ENCODE measurements at places on chromosomes 16 and 17.

DNA sequence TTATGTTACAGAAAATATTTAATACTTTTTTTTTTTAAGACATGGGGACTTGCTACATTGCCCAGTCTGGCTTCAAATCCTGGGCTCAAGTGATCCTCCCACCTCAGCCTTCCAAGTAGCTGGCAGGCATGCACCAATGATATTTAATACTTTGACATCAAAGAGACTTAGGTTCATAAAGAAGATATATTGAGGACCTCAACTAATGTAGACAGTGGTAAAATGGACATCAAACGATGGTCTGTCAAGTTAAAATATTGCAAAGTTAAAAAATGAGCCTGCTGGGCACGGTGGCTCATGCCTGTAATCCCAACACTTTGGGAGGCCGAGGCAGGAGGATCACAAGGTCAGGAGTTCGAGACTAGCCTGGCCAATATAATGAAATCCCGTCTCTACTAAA is 8.7 kb downstream of the TEFM start:
- no peak for DNase-seq

DNA sequence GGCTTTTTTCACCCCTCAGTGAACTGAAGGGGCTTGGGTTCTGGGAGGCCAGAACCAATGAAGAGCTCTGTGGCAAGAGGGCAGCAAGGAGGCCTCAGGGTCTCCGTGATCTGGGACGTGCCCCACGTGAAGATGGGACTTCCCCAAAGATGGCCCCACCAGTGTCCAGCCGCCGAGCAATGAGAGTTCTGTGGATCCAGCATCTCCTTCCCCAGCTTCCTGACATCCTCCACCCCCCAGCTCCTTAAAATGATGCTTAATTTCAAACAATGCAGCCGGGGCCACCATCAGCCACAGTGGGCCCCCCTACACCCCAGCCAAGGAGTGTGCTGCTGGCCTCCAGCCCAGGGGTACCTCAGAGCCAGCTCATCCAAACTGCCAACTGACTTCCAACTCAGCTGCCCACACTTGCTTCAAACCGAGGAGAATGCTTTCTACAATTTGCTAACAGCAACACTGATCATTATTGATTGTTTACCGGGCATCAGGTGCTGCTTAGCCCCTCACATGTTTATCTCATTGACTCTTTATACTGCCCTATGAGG is 5.9 kb upstream of the SPPL2C start:
- no peak for DNase-seq

DNA sequence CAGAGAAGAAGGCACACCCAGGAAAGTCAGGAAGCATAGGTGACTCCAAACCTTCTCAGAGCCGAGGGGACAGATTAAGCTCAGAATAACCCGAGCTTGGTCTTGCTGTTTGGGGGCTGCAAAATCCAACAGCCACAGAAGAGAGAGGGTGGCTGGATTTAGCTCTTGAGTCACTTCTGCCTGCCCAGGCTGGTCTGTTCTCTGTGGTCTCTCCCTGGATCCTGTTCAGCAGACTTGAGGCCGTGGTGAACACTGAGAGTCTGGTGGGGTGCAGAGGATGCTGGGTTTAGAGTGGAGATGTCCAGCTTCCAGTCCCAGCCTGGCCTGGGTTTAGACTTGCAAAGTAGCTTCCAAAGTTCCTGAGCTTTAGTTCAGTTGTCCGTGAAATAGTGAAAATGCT is 8.8 kb downstream of the SLC26A11 start:
- DNase-seq, result no peak

DNA sequence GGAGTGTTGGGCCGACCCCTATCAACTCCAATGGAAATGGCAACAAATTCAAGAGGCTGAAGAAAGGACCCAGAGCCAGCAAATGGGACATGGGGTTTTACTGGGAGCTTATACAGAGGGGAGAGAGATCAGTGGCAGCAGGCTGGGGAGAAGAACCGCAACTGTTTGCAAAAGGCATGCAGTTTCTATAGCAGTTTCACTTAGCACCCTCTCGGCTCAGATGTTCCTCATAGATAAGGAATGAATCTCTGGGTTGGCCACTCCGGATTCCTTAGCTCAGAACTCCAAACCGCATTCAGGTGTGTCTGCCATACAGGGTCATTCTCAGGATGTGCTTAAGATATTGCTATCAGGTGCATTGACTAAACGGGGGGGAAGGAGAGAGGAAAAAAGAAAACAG is 71.1 kb upstream of the RPL38 start:
- no peak for DNase-seq

DNA sequence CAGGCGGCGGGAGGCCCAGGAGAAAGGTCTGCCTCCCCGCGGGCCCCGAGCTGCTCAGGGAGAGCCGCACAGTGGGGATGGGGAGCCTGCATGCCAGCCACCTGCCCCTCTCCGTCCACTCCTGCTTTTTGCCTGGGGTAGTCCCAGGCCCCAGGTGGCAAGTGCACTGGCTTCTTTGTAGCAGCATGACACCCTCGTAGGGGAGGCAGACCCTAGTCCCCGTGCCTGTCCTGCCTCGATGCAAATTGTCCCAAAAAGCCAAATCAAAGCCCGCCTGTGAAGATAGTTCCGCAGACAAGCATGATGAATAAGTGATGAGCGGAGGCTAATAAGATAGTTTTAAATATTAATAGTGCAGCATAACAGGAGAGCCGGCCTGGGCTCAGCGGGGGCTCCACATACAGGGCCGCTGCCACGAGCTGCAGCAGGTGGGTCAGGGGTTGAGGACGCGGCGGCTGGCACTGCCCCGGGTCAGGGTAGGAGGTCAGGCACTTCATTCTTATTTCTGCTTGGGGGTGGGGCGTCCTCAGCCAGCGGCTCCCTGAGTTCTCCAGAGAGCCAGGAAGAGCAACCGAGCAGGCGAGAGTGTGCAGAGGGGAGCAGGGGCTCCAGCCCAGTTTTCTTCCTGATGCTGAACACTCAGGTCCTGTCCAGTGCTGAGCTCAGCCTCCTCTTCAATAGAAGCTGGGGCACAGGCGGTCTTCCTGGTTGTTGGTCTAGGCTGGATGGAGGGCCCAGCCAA is 26.8 kb downstream of the GINS2 start:
- DNase-seq, result no peak

- no peak for DNase-seq
These were observed 424.6 kb upstream of the C16orf82 start for GRCh38 chr16:26642047-26642664.

GRCh38 chr17:14739656-14740431 is 439.0 kb downstream of the HS3ST3B1 start:
- no peak for DNase-seq

DNA sequence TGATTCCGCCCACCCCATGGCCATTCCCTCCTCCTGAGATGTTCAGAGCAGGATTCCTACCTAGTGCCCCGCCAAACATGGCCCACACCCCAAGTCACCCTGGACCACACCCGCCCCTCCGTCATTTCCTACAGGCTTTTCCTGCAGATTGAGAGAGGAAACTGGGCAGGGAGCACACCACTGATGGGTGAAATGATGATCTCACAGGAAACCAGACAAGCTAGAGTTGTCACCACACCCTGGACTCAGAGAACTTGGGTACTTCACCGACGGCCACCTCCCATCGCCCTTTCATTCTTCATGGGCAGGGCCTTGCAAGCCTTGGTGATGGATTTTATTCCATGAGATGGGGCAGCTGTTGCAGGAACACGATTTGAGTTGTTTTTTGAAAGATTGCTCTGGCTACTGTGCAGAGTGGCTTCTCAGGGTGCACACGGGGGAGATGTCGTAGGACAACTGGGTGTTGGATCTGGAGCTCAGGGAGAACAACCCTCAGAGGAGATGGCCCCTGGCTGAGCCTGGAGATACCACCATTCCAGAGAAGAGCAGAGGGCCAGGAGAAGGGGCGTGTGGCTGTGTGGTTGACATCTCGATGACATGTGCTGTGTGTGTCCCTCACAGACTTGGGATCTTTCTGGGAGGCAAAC is 7.4 kb upstream of the B9D1 start:
- DNase-seq, result no peak

GRCh38 chr17:31492880-31493655 is 101.6 kb downstream of the RAB11FIP4 start:
- DNase-seq, result no peak

- DNase-seq, result no peak
These were observed 31.0 kb downstream of the POLR3E start for GRCh38 chr16:22328081-22328725.

GRCh38 chr16:67697422-67698185 is 21.5 kb downstream of the GFOD2 start:
- no peak for DNase-seq

GRCh38 chr17:20228410-20228809 is 219.3 kb downstream of the SPECC1 start:
- DNase-seq, result no peak

DNA sequence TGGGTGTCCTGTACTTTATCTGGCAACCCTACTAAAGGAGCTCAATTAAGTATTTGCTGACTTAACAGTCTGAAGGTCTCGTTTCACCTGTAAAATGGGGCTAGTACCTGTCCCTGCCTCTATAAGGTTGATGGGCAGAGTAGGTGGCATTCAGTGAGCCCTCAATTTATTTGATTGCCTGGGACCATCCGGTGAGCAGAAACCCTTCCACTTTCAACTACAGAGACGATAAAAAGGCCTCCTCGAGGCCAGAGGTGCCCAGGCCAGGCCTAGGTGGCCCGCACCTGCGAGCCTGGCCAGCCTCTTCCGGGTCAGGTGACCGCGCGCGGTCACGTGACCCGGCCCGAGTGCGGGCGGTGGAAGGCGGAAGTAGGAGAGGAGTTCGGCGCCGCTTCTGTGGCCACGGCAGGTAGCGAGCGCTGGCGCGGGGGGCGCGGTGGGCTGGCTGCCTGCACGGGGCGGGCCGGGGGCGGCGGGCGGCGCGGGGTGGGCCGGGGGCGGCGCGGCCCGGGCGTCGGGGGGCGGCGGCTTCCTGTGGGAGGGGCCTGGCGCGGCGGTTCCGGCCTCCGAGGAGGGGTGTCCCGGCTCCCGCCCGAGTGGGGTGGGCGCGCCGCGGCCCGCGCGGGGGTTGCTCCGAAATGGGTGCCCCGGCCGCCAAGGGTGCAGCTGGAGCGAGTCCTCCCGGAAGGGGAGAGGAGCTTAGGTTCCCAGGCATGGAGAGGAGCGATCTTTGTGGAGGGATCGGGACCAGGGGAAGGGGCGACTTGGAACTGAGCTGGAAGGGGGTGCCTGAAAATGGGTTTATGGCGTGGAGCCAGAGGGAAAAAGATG is at the start of gene WWP2:
WWP2 (plus strand) TSS at position 350 of the 831 bp plus-strand sequence. CDS start 24,679 bp downstream, outside the sequence.
- DNase-seq, result peak; percentile 47

GRCh38 chr17:48492401-48493298 is 38.2 kb downstream of the HOXB1 start:
- DNase-seq, result peak; percentile 40

DNA sequence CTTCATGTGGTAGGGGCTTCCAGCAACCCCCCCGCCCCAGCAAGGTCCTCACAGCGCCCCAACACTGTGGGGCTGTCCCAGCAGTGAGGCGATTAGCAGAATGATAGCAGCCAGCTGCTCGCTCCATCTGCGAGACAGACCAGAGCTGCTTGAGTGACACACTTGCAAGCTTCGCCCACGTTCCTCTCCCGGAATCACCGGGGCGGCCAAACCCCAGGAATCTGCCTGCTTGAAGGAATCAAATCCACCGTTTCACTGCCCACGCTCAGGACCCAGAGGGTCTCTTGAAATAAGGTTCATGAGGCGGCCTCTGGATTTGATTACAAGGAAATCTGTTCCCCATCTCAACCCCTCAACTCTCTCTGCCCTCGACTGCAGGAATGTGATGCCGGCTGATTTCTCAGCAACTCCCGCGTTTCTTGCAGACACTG is 356.0 kb downstream of the C16orf95 start:
- no peak for DNase-seq

- no peak for DNase-seq
These were observed 19.3 kb upstream of the ITGA3 start for GRCh38 chr17:50036455-50037261.

GRCh38 chr17:29578626-29579485 is 10.4 kb downstream of the TP53I13 start:
- DNase-seq, result no peak

DNA sequence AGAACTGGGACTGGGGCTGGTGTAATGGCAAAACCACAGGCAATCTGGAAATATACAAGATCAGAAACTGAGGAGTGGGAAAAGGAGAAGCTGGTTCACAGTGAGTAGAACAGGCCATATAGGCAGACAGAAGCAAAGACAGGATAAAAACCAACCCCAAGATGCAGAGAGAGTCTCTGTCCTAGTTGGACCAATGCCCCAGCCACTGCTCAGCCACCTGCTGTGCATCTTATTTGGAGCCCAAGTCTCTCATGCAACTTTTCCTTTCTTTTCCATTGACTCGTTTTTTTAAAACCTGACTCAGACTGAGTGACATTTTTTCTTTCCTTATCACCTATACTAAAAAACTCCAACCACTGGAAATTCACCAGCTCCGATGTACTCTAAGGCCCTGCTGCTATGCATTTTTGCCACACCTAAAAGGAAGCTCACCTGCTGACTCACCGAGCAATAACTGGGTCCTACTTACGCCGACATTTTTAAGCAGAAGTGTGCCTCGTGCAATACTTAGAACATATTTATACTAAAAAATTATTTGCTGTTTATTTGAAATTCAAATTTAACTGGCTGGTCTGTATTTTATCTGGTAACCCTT is 100.8 kb upstream of the XYLT1 start:
- DNase-seq, result no peak

DNA sequence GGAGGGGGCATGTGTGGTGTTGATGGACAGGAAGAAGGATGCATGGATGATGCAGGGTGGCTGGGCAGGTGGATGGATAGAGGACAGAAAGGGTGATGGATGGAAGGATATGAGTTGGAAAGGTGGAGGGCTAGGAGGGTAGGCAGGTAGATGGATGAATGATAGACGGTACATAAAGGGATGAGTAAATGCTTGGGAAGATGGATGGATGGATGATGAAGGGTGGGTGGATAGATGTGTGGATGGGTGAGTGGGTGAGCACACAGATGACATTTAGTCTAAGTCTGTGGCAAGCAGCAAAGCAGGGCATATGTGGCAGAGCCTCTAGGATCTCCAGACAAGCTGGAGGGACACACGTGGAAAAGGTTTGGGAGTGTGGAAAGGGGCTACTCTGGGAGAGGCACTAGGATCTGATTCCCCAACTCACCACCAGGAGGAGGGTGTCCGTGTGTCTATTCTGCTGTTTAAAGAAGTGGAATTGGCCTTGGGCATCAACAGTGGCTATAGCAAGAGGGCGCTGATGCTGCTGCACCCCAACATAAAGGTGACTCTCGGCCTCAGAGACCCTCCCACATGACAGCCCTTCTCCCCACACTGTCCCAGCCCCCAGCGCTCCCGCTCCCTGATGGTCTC is 8.2 kb downstream of the PLD2 start:
- DNase-seq, result no peak

- no peak for DNase-seq
These were observed 557 bp downstream of the KCNG4 start for GRCh38 chr16:84239141-84239769.
